ENCODE measurements at places on chromosomes 12 and 14.

GRCh38 chr14:102126807-102127455 lies 12.8 kb upstream of the WDR20 start:
- H3K4me1 ChIP-seq = peaks cover 6% of the 10 kb centered on the region
- no peak overlapping the region for H3K27ac ChIP-seq
- DNase-seq = no peak
- no peak overlapping the region for H3K4me3 ChIP-seq
- 0 out of 2 replicates have a peak, but pooled peaks cover 4% of the 10 kb centered on the region for H3K36me3 ChIP-seq

DNA sequence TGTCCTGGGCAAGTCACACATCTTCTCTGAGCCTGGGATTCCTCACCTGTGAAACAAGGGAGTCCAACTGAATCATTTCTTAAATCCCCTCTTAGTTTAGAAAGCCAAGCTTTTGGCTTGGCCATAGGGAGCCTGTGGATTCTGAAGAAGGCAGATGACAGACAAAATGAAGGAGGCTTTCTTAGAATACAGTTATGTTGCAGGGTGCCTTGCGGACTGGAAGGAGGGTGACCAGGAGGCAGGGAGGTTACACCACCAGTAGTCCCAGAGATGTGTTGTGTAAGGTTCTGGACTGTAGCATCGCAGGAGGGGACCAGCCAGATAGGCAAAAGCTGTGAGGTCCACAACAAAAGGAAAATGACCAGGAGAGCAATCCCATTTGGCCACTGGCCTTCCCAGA lies 8.2 kb upstream of the ACVR1B start:
- H3K27ac ChIP-seq = no peak overlapping the region
- no peak for DNase-seq
- H3K4me1 ChIP-seq = peaks cover 14% of the 10 kb centered on the region
- peaks cover 17% of the 10 kb centered on the region for H3K27me3 ChIP-seq
- peaks cover 16% of the 10 kb centered on the region for H3K36me3 ChIP-seq

- H3K36me3 ChIP-seq = peaks cover 10% of the 10 kb centered on the region
- DNase-seq = no peak
- H3K4me3 ChIP-seq = no peak overlapping the region
- no peaks in the 10 kb centered on the region for H3K27me3 ChIP-seq
- no peaks in the 10 kb centered on the region for H3K4me1 ChIP-seq
- H3K27ac ChIP-seq = no peak overlapping the region
Measured at GRCh38 chr12:131042834-131043245, 89.1 kb downstream of the ADGRD1 start.

DNA sequence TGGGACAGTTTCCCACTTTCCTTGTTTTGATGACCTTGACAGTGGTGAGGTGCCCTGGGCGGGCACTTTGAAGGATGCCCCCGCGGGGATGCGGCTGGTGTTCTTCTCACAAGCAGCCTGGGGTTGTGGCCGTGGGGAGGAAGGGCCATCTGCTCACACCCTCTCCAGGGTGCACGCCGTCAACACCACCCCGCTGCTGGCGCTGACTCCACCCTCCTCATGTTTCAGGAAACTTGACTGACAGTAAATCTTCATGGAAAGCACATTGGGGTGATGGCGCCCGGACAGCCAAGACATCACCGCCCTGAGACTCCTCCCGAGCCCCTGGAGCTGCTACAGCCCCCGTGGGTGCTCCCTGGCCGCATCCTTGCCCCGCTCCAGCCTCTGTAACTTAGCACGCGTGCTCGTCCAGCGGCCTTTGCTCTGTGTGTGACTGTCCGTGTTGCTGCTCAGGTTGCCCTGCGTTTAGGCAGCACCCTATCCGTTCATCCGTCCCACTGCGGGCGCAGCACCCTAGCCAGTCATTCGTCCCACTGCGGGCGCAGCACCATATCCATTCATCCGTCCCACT lies 150.2 kb upstream of the C14orf180 start:
- peaks cover 2% of the 10 kb centered on the region for H3K27me3 ChIP-seq
- H3K36me3 ChIP-seq = 0 out of 2 replicates have a peak, but pooled peaks cover 7% of the 10 kb centered on the region
- no peak overlapping the region for H3K4me3 ChIP-seq
- H3K4me1 ChIP-seq = no peaks in the 10 kb centered on the region

- no peak for DNase-seq
- no peak overlapping the region for H3K27ac ChIP-seq
- H3K4me3 ChIP-seq = no peak overlapping the region
- H3K4me1 ChIP-seq = no peaks in the 10 kb centered on the region
Measured at GRCh38 chr12:591167-592023, 71.8 kb downstream of the NINJ2 start.

GRCh38 chr12:102958830-102959176 lies 1.3 kb downstream of the ASCL1 start:
- H3K36me3 ChIP-seq = no peaks in the 10 kb centered on the region
- H3K27ac ChIP-seq = no peak overlapping the region
- DNase-seq = no peak
- H3K4me3 ChIP-seq = no peak overlapping the region
- peaks cover 8% of the 10 kb centered on the region for H3K4me1 ChIP-seq
- peaks cover 56% of the 10 kb centered on the region for H3K27me3 ChIP-seq

DNA sequence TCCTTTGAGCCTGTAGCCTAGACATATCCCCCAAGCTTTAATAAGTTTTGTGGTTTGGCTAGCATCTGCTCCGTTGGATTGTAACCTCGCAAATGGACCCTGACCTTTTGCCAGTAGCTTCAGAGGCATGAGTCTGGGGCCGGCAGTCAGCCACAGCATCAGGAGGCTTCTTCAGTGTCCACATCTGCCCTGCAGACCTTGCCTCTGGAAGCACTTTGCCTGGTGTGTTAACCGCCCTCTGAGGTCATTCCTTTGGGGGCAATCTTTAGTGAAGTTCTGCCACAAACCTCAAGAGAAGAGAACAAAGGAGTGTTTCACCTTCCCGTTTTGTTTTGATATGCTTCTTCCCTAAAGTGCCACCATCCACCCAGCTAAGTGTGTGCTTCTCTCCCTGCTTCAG lies 71.4 kb downstream of the GNS start:
- no peak for DNase-seq
- no peak overlapping the region for H3K4me3 ChIP-seq
- no peak overlapping the region for H3K27ac ChIP-seq
- peaks cover 20% of the 10 kb centered on the region for H3K4me1 ChIP-seq
- H3K36me3 ChIP-seq = peaks cover 9% of the 10 kb centered on the region
- no peaks in the 10 kb centered on the region for H3K27me3 ChIP-seq

DNA sequence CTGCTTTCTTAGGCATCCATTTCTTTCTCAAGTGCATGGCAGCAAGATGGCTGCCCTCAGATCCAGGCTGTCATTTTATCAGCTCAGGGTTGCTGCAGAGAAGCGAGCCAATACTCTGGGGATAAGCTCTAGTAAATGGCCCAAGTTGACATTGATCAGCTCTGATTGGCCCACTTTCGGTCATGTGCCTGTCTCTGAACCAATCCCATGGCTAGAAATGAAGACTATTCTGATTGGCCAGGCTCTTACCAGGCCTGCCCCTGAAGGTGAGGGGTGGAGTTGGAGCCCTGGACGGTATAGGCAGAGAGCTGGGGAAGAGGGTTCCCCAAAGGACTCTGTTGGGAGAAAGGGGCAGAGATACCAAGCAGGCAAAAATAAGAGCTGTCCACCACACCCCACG lies 41.4 kb downstream of the MYO1H start:
- H3K4me1 ChIP-seq = peaks cover 16% of the 10 kb centered on the region
- no peak overlapping the region for H3K27ac ChIP-seq
- H3K27me3 ChIP-seq = peaks cover 5% of the 10 kb centered on the region
- H3K4me3 ChIP-seq = no peak overlapping the region

- peaks cover 20% of the 10 kb centered on the region for H3K4me1 ChIP-seq
- H3K36me3 ChIP-seq = no peaks in the 10 kb centered on the region
- H3K27ac ChIP-seq = peak overlapping the region; percentile 70
Measured at GRCh38 chr14:71371711-71372396, 464.6 kb downstream of the PCNX1 start.

- no peak for DNase-seq
- H3K4me1 ChIP-seq = peaks cover 12% of the 10 kb centered on the region
- peaks cover 12% of the 10 kb centered on the region for H3K27me3 ChIP-seq
Measured at GRCh38 chr12:48037267-48037915, 33.1 kb upstream of the COL2A1 start.

DNA sequence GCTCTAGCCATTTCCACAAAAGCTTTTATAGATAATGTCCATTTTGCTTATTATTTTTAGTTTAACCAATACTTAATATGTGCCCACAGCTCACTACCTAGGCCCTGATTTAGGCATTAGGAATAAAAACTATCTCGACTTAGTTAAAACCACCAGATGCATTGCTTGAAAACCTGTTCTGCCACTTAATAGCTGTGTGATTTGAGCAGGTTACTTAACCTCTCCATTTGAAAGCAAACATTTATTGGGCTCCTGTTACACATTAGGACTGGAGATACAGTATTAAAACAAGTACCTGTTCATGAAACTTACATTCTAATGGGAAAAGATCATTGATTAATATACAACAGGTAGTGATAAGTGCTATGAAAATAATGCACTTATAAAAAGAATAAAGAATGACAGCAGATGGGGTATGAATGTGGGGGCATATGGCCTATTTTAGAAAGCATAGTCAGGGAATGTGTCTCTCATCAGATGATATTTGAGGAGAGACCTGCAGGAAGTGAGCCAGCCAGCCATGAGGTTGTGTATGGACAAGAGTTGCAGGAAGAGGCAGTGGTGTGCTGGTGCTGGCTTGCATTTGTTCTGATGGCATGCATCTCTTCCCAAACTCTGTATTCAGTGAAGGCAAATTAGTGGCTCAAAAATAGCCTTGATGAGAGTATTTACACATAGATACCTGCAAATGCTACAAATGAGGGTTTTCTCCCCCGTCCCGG lies 34.3 kb downstream of the NOPCHAP1 start:
- no peak overlapping the region for H3K27ac ChIP-seq
- H3K36me3 ChIP-seq = peaks cover 21% of the 10 kb centered on the region
- peaks cover 2% of the 10 kb centered on the region for H3K4me1 ChIP-seq
- DNase-seq = no peak
- H3K27me3 ChIP-seq = peaks cover 3% of the 10 kb centered on the region

GRCh38 chr12:67276421-67276820 lies 7.3 kb downstream of the CAND1 start:
- H3K4me3 ChIP-seq = peak overlapping the region; percentile 44
- DNase-seq = peak; percentile 45
- no peaks in the 10 kb centered on the region for H3K27me3 ChIP-seq

DNA sequence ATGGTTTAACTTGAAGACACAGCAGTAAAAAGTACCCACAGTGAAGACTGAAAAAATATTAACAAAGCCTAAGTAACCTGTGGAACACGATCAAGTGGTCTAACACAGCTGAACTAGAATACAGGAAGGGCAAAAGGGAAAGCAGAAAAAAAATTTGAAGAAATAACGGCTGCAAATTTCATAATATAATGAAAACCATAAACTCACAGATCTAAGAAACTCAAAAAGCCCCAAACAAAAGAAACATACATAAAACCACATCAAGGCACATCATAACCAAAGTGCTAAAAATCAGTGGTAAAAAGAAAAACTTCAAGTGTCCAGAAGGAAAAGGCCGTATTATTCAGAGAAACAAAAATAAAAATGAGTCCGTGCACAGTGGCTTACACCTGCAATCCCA lies 30.9 kb downstream of the SPPL3 start:
- no peak overlapping the region for H3K27ac ChIP-seq
- no peaks in the 10 kb centered on the region for H3K36me3 ChIP-seq
- H3K27me3 ChIP-seq = no peaks in the 10 kb centered on the region

DNA sequence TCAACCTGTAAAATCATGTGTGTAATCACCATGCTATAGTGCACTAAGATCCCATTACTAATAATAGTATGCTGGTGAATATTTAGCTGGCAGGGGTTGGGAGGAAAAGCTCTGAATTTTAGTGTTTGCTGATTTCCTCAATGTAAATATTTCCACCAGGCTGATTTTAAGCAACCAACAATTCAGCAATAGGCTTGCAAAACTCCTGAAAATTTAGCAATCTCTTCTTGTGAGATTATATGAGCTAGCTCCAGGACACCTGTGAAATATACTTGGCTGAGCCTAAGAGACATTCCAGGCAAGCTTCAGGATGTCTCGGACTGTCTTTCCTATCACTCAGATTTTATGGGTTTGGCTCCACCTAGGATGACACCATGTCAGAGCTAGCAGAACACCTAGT lies 106.9 kb upstream of the ANO4 start:
- no peak overlapping the region for H3K27ac ChIP-seq
- no peaks in the 10 kb centered on the region for H3K4me1 ChIP-seq
- H3K4me3 ChIP-seq = no peak overlapping the region
- 0 out of 2 replicates have a peak, but pooled peaks cover 3% of the 10 kb centered on the region for H3K36me3 ChIP-seq

- H3K4me1 ChIP-seq = no peaks in the 10 kb centered on the region
- no peak overlapping the region for H3K4me3 ChIP-seq
- H3K36me3 ChIP-seq = no peaks in the 10 kb centered on the region
Measured at GRCh38 chr12:23684121-23684520, 265.3 kb downstream of the SOX5 start.

- DNase-seq = no peak
- H3K27me3 ChIP-seq = peaks cover 2% of the 10 kb centered on the region
- no peak overlapping the region for H3K4me3 ChIP-seq
- H3K4me1 ChIP-seq = peaks cover 17% of the 10 kb centered on the region
Measured at GRCh38 chr12:943051-943450, 6.4 kb downstream of the RAD52 start.

GRCh38 chr12:11797317-11797913 lies 147.9 kb downstream of the ETV6 start:
- no peaks in the 10 kb centered on the region for H3K27me3 ChIP-seq
- H3K4me1 ChIP-seq = peaks cover 73% of the 10 kb centered on the region
- H3K27ac ChIP-seq = peak overlapping the region; percentile 80
- H3K4me3 ChIP-seq = peak overlapping the region; percentile 54

DNA sequence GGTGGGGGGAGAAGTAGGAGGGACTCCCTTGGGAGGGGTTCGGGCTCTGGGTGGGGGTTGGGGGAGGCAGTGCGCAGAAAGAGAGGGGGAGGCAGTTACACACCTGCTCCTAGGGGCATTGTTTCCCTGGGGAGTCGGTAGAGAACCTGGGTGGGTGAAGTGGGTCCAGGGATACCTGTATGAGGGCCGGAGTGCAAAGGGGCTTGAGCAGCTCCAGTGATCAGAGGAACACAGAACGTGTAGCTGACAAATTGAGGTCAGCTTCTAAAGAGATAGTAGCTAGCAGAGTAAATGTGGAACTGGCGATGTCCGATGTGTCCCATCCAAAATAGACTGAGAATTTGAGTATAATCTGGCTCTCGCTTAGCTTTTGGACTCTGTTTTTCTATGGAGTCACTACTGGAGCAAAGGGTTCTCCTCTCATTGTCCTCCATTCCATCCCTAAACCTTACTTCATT lies 502 bp downstream of the SMARCD1 start:
- no peaks in the 10 kb centered on the region for H3K27me3 ChIP-seq
- peak overlapping the region; percentile 76 for H3K27ac ChIP-seq
- no peak for DNase-seq
- peaks cover 15% of the 10 kb centered on the region for H3K36me3 ChIP-seq
- H3K4me3 ChIP-seq = peak overlapping the region; percentile 92

DNA sequence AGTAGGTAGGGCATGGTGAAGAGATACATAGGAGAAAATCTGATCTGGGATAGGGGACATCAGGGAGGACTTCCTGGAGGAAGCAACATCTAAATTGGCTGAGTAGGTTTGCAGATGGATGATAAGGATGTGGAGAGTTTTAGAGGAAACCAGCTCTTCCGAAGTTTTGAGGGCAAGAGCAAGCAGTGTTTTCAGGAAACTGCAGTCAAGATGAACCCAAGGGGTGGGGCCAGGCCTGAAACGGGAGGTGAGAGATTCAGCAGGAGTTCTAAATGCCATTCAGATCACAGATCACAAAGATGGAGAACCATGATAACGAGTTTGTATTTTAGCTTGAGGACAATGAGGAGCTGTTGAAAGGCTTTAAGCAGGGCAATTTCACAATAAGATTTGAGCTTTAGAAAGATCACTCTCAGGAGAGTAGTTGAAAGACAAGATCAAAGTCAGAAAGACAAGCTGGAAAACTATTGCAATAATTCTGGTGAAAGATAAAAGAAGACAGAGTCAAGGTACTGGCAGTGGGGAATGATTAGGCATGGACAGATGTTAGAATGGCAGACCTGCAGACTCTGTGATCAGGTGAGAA lies 70.1 kb upstream of the PLXNC1 start:
- no peak for DNase-seq
- no peaks in the 10 kb centered on the region for H3K36me3 ChIP-seq
- no peak overlapping the region for H3K4me3 ChIP-seq
- H3K27me3 ChIP-seq = peaks cover 4% of the 10 kb centered on the region
